ENCODE measurements at places on chromosomes 12 and 14. TPM values are rescaled to one million over a fixed set of nuclear protein-coding genes. Genes with fewer than 3 reads are reported as not detected.

DNA sequence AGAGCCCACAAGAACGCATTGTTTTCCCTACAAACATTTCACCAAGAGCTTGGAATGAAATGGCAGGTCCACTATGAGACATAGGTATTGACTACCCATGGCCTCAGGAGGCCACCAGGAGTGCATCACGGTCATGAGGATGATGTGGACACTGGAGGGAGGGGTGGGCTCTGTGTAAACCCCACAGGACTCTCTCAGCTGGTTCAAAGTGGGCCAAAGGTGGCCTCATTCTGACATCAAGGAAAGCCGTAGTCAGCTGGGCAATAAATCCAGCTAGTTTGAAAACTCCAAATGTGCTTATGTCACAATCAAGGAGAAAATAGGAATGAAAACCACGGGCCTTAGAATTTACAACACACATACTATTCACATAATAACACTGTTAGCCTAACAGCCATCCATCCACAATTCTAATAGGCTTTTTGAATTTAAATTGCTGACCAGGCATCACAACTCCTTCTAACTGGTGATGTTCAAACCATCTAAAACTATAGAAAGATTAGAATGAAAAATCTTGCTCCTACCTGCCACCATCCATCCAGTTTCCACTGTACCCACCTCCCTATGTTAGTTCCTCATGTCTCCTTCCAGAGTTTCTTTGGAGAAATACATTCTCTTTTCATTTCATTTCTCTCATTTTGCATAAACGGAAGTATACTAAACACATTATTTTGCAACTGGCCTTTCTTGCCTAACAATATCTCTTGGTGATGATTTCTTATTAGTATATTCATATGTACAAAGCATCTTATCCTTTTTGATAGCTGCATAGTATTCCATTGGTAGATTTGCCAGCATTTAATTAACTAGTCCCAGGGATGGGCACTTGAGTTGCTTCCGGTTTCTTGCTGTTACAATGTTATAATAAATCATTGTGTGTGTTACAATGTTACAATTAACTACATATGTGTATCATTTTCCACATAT, 21.5 kb downstream of the CMKLR1 start:
- DNase-seq = no peak

DNA sequence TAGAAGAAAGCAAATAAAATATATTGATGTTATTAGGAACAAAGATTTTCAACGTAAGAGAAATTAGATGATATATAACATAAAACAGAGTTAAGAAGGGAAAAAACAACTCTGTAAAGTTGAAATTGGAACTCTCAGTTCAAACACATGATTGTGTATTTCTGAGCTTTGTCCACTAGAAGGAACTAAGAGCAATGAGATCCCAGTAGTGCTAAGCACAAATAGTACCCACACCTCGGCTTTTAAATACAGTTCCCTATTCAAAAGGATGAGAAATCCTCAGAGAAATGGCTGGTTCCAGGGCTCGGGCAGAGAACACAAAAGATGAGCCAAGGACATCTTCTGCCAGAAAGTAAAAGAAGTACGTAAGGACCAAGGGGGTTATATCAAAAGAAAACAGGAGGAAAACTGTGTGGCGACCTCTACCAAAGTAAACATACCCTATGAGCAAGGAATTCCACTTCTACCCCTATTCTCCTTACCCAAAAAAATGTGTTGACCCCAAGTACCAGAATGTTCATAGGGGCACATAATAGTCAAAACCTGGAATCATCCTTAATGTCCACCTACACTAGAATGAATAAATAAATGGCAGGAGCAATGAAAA, 96.6 kb downstream of the SPTSSA start:
- DNase-seq = no peak

DNA sequence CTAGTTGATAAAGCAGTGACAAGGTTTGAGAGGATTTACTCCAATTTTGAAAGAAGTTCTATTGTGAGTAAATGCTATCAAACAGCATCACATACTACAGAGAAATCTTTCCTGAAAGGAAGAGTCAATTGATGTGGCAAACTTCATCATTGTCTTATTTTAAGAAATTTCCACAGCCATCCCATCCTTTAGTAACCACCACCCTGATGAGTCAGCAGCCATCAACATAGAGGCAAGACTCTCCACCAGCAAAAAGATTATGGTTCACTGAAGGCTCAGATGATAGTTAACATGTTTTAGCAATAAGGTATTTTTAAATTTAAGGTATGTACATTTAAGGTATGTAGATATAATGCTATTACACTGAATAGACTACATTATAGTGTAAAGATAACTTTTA, 122.1 kb upstream of the ARHGAP5 start:
- DNase-seq = no peak

DNA sequence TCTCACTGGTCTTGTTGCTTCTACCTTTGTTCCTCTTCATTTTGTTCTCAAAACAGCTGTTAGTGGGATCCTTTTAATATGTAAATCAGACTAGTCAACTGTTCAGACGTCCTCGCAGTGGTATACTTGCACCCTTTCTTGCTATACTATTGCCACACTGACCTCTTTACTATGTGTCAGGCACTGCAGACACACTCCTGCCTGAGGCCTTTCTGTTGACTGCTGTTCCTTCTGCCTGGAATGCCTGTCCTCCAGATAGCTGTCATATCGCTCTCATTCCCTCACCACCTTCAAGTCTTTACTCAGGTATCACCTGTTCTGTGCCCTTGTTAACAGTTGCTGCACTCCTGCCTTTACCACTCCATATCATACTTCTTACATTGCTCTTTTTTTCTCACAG, 90.0 kb upstream of the TMEM263 start:
- no peak for DNase-seq

- DNase-seq = no peak
These were observed 20.8 kb downstream of the TPCN1 start for GRCh38 chr12:113242026-113242418.

DNA sequence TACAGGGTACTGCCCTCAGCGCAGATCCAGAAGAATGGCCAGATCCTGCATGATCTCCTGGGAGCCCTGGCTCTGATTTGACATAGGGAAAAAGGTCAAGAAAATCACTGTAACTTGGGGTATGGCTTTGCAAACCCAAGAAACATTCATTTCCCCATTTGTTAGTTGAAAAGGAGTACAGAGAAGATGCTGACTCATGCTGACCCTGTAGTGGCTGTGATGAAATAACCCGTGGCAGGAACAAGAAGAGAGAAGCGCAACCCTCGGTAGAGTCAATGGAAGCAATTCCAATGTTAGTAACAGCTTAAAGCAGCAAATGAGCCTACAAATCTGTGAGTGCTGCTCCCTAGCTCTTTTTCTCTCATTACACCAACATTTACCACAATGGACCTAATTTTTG, 281.6 kb upstream of the NPAS3 start:
- DNase-seq = no peak

DNA sequence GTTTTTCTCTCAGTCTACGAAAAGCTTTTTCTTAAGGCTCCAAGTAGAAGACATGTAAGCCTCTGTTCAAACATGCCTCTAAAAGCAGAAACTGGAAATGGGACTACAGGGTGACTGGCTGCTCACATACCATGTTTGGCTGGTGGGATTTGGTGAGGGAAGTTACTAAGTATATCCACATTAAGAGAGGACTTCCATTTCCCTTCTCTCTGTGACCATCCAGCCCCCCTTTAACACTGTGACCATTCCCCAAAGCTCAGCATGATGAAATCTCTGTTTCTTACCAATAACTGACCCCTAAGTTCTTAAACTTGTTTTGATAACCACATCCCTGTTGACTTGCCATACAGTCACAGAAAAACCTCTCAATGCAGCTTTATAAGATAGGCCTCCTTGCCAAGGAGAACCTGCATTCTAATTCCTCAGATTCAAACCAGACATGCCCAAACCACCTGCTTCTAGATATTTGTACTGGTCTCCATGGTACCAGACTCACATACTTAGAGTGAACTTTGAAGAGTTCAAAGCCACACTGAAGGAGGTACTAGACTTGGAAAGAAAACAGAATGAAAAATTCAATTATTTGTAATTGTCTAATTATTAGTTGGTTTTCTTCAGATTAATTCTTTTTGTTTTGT, 102.2 kb downstream of the VEZT start:
- DNase-seq = no peak

DNA sequence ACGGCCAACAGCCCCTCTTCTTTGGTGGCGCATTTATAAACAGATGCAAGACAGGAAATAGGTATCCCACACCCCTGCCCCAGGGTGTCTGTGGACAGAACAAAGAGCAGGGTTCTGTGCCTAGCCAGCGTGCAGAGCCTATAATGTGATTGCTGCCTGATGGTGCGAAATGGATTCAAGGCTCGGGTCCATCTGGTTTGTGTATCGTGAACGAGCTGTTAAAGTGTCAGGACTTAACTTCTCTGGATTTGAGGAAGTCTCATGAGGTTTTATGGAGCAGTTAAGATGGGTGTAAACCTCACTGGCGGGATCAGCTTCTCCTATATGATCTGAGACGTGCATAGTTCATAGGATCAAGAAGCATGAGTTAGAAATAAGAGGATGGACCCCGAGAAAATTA, 388.7 kb upstream of the TBX3 start:
- DNase-seq = no peak

LGR5 gene
- total RNA-seq = not detected

LRFN5 gene
- total RNA-seq = 0.37 TPM

GRIN2B gene
- 0.17 TPM for total RNA-seq

P3H3 gene
- total RNA-seq = 11.5 TPM

CLEC4C gene
- total RNA-seq = not detected

KRT2 gene
- not detected for total RNA-seq
